Muscle of back (tissue), 13 donors: ENCODE measurements at places on chromosomes 13 and 19.

- no peak for DNase-seq
Observed at GRCh38 chr19:42303876-42304275, 1.5 kb upstream of the PAFAH1B3 start.

GRCh38 chr13:107099661-107100060 lies 531.7 kb upstream of the ARGLU1 start:
- no peak for DNase-seq

DNA sequence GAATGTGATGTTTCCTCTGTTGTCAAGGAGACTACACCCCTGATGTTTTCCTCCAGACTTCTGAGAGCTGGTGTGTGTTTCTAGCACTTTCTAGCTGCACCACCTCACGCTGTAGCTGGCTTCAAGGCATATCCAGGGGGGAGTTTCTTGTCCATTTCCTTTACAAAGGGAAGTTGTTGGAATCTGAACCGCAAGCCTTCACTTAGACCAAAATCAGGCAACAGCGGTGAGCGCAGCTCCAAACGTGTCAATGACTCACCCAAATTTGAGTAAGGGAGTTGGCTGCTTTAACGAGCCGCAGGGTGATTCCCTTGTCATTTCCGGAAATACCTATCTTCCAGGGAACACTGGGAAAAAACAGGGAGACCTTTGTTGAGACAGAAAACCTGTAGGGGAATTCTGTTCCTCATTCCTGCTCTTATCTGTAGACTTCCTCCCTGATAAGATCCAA lies 2.5 kb downstream of the LDLR start:
- no peak for DNase-seq

DNA sequence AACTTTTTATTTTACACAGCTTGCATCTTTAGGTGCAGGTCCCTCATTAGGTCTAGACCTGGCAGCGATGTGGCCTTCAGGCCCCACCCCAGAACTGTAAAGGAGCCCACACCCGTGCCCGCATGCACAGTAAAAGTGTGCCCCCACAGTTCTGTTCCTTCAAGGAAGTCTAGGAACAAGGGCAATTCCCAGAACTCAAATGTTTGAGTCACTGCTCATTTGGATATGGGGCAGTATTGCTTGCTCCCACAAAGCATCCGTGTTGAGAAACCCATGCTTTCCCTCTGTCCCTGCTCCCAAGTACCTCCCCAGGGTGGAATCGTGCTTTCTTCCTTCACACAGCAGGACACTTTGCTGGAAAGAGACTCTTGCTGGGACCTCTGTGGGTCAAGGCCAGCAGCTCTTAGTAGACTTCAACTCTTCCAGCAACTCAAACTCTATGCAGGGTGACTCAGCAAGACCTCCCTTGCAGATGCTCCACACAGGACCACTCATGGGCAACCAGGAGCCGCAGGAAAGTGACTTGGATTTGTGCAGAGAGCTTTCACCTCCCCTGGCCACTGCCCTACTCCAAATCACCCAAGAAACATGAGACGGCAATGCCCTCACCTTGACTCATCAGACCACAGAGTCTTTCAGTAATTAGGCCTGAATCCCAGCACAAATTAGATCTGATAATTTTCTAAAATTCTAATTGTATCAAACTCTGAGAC lies 12.3 kb downstream of the SLC7A1 start:
- DNase-seq, result no peak

DNA sequence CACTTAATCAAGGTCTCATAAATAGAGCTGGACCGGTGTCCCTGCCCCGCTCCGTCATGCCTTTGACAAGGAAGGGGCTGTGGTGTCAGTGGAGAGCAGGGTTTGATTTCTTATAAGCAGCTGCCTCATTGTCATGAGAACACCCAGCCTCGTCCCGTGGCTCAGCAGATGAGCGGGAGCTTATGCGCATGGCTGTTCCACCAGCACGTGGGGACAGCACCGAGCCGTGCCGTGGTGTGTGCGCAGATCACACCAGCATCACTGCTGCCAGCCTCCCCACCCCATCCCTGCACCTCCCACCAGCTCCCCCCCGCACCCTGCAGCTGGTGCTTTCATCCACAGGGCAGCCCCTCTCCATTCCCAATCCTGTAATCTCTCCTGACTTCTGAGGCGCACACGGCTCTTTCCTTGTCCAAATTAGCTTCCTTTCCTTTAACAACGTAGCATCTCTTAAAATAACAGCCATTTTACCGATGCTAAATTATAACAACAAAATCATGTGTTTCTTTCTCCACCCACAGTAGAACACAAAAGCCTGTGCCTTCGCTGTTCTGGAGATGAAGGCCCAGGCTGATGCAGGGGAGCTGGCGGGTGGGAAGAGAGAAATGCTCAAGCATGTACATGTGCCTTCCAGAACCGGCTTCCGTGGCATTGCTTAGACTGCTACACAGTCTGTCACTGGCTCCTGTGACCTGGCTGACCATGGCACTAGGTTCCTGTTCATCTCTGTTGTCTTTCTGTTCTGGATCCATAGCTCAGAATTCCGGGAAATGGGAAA lies 96.8 kb downstream of the RAB20 start:
- no peak for DNase-seq

- DNase-seq, result no peak
Observed at GRCh38 chr19:1122972-1123363, 19.2 kb downstream of the GPX4 start.

DNA sequence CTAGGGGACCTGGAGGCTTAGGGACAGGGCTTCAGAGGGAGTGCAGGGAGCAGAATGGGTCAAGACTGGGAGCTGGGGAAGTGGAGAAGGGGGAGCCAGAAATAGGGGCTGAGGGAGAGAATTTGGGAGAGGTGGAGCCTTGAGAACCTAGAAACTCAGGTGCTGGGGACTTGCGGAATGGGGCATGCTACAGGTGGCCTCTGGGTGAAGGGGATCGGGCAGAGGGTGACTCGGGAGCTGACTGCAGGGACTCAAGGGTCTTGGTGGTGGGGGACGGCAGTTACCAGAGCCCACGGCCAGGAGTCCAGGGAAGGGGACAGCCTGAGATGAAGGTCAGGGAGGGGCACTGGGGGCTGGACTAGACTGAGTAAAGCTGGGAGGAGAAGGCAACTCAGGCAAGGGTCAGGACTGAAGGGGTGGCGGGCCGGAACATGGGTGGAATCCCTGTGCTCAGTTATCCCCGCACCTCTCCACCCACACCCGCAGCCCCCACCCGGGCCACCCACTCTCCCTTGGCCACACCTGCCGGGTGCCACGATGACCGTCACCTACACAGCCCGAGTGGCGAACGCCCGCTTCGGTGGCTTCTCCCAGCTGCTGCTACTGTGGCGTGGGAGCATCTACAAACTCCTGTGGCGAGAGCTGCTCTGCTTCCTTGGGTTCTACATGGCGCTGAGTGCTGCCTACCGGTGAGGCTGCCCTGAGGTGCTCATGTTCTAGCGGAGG lies 628 bp downstream of the BEST2 start:
- no peak for DNase-seq

GRCh38 chr19:35166100-35167063 lies 11.8 kb downstream of the FXYD5 start:
- DNase-seq, result no peak

- DNase-seq, result no peak
Observed at GRCh38 chr19:3145909-3146676, 10.3 kb downstream of the GNA15 start.

DNA sequence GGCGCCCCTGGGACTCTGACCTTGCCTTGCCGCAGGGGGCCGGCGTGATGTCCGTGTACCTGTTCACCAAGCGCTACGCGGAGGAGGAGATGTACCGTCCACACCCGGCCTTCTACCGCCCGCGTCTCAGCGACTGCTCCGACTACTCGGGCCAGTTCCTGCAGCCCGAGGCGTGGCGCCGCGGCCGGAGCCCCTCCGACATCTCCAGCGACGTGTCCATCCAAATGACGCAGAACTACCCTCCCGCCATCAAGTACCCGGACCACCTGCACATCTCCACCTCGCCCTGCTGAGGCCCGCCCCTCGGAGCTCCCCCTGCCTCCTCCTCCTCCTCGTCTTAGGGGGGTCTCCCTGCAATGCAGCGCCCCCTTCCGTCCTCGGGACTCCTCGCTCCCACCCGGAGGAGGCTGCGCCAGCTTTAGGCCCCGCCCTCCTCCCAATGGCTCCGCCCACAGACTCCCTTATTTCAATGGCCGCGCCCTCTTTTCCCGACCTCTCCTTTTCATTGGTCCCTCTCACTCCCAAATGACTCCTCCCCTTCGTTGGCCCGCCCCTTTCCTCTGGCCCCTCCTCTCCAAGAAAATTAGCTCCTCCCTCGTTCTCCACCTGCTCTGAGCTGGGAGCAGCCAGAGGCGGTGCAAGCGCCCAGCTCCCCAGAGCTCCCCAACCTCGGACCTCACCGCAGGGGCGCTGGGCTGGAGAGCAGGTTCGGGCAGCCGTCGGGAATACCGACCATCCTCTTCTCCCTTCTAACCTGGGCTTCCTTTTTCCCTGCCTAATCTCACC lies 20.5 kb upstream of the CACNG8 start:
- DNase-seq, result no peak

GRCh38 chr13:26563713-26564112 lies 6.2 kb downstream of the WASF3 start:
- DNase-seq, result no peak

DNA sequence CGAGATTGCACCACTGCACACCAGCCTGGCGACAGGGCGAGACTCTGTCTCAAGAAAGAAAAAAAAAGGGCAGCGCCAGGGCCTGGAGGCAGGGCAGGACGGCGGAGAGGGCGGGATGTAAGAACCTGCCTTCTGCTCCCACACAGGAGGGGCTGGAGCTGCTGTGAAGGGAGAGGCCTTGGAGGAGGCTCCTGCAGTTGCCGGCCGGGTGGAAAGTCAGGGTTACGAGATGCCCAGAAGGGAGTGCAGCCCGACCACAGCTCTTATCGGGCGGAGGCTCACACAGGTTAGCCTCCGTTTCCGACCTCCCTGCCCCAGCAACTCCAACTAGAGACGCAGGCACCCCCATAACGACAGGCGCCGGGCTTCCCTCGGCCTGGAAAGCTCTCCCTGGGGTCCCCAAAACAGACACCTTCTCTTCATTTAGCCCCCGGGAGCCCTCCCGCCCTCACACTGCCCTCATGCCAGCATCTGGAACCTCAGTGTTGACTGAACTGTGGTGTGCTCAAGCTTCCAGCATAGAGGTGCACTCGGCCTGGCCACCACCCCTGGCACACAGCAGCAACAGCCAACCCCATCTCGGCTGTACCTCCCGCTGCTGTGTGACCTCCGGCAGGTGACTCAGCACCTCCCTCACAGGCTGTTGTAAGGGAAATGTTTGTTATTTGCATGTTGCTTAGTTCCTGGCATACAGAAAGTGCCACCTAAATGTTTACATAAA lies 1.4 kb downstream of the PLPP2 start:
- no peak for DNase-seq

DNA sequence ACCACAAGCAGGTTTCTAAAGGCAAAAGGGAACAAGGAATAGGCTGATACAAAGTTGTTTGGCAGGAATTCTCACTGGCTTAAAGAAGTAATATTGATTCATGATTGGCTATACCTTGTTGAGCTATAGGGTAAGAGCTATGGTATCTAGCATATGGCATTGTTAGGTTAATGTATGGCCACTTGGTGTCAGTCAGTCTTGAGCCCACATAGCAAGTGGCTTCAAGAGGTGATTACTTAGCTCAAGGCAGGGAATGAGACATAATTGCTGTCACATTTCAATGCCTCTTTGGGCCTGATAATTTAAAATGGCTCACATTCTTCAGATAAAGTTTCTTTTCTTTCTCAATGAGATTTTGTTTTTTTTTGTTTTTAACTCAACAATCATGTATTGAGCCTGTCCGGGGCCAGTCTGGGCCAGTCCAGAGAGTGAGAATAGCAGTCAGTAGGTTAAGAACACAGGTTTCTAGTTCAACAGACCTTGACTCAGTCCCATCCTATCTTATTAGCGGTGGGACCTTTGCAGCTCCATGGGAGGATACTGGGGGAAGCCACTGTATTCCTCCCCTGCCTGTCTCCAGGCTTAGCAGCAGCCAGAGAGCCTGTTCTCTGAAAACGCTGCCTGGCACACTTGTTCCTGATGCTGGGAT lies 45.8 kb upstream of the RCBTB2 start:
- DNase-seq, result no peak

- DNase-seq, result no peak
Observed at GRCh38 chr13:36160297-36160696, 29.1 kb upstream of the DCLK1 start.

DNA sequence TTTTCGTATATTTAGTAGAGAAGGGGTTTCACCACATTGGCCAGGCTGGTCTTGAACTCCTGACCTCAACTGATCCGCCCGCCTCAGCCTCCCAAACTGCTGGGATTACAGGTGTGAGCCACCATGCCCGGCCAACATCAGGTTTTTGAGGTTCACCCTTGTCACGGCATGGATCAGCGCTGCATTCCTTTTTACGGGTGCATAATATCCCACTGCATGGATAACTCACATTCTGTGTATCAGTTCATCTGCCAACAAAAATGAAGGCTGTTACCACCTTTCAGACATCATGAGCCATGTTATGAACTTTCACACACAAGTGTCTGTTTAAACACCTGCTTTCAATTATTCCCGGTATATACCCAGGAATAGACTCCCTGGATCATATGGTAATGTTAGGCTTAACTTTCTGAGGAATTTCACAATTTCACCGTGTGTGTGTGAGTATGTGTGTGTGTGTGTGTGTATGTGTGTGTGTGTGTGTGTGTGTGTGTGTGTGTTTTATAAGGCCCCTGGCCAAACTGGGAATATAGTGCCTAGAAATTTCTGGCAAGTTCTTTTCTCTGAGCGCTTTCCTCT lies 52.2 kb downstream of the AP1M1 start:
- no peak for DNase-seq

DNA sequence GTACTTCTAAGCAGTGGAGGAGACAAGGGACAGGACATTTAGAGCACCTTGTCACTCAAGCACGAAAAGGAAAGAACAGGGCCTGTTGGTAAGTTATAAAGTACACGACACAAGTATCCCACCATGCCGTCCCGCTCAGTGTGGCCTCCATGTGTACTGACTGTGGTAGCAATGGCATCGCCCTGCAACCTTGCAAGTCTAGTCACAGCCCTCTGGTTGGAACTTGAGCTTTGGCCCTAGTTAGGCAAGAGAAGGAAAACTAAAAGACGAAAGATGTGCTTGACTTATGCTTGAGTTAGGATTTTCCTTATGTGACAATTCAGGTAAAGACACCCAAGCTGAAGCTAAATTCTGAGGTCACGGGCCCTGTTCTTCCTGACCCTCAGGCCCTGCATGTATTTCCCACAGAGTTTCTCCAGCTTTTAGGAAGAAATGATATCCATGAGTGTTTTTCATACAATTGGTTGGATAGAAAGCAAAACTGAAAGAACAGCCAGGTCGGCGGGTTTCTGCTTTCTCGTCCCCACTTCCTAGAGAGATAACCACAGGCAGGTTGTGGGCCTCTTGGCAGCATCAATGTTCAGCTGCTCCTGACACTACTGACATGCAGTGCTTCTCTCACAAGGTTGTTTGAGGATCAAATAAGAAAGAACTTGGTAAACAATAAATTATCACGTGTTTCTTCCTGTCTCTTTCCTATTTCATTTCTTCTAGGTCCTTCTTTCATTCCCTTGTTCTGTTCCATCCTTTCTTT lies 216.2 kb downstream of the IRS2 start:
- no peak for DNase-seq

- DNase-seq, result peak; percentile 80
Observed at GRCh38 chr13:48580185-48580803, 47.4 kb upstream of the RCBTB2 start.

GRCh38 chr13:50912851-50913250 lies 3.3 kb downstream of the RNASEH2B start:
- DNase-seq, result peak; percentile 20
